ENCODE measurements at places on chromosomes 5 and 9.

DNA sequence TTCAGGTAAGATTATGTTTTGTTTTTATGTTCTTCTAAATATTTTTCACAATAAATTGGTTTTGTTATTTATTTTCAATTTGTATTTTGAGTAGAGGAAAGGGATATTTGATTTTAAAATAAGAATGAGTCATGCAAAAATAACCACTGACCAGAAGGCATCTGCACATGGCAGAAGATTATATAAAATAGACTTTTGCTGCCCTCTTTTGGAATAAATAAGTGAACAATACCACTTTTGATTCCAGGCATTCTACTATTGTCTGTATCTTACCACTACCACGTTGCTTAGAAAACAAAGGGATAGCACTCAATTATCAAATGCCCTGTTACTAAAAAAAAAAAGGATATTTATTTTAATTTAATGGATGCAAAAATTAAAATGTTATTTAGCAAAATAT is 227.3 kb upstream of the ITGA1 start:
- DNase-seq = no peak

GRCh38 chr9:138007918-138008841 is 130.6 kb downstream of the CACNA1B start:
- no peak for DNase-seq

DNA sequence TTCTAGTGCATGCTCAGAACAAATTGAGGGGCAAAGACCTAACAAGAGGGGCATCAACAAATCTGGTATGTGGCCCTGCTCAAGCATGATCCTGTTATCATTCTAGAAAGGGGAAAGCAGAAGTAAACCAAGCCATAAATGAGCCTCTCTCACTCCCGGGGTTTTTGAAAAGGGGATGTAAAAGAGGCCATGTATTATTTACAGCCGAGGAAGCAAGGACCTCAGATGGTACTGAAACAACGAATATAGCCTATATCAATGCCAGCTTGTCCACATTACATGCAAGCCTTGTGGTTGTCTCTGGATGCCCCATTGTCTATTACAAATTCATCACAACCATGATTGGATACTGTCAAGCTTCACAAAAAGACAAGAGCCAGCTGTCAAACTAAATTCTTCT is 211.3 kb downstream of the DCP2 start:
- no peak for DNase-seq

DNA sequence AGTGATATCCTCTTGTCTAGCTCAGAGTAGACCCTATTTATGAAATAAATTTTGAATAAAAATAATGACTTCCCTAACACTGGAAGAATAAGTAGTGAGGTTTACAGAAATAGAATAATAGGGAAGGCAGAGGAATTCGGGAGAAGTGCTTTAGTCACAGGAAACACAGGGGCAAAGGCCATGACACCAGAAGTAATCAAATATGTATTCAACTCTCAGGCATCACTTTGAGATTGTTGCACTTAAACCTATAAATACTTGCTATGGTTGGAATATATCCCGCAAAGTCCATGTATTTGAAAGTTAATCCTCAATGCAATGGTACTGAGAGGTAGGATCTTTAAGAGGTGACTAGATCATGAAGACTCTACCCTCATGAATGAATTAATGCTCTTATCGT is 166.8 kb downstream of the YIPF5 start:
- no peak for DNase-seq

GRCh38 chr9:91770229-91770628 is 179.8 kb downstream of the ROR2 start:
- DNase-seq = no peak

- no peak for DNase-seq
Measured at GRCh38 chr5:67214707-67215447, 18.3 kb upstream of the CD180 start.

DNA sequence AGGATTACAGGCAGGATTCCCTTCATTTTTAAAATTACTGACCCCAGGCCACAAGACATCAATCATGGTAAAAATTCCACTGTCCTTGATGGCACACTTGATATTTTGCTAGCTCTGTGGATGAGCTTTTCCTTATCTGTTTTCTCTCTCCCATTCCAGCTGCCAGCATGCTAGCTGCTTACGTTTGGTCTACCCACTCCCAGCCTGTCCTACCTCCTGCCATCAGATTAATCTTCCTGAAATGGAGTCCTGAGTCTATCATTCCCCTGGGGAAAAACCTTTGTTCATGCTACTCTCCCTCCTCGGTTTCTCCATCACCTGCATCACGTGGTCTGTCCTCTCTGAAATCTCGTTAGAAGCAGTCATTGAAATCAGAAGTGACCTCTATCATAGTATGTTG is 108.9 kb downstream of the F2RL2 start:
- no peak for DNase-seq

- DNase-seq = no peak
Measured at GRCh38 chr9:6552033-6552432, 93.5 kb downstream of the GLDC start.

DNA sequence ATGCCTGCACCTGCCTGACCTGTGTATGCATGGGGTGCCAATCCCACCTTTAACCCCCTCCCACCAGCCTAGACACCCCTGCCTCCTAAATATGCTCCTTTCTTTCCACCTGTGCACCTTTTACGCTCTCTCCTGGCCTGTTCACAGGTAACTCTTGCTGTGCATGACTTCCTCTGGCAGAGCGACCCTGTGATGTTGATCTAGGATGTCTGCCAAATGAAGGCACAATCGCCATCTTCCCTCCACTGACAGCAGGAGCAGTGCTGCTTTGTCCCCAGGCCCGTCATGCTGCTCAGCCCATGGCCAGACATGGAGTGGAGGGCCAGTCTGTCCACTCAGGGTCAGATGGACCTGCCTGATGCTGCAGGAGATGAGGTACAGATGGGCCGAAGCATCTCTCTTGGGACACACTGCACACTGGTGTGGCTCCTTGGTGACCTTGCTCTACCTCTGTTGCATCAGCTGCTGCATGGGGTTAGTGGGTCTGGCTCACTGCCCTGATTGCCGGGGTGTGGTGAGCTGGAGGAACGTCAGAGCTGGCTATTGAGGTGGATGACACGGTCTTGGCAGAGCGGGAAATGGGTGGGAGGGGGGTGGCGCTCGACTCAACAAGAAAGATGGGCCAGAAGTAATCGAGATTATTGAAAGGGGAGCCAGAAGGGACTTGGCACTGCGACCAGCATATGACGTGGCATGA is 101.7 kb upstream of the PITX1 start:
- DNase-seq = no peak

- no peak for DNase-seq
Measured at GRCh38 chr5:32840606-32841005, 129.5 kb downstream of the NPR3 start.

DNA sequence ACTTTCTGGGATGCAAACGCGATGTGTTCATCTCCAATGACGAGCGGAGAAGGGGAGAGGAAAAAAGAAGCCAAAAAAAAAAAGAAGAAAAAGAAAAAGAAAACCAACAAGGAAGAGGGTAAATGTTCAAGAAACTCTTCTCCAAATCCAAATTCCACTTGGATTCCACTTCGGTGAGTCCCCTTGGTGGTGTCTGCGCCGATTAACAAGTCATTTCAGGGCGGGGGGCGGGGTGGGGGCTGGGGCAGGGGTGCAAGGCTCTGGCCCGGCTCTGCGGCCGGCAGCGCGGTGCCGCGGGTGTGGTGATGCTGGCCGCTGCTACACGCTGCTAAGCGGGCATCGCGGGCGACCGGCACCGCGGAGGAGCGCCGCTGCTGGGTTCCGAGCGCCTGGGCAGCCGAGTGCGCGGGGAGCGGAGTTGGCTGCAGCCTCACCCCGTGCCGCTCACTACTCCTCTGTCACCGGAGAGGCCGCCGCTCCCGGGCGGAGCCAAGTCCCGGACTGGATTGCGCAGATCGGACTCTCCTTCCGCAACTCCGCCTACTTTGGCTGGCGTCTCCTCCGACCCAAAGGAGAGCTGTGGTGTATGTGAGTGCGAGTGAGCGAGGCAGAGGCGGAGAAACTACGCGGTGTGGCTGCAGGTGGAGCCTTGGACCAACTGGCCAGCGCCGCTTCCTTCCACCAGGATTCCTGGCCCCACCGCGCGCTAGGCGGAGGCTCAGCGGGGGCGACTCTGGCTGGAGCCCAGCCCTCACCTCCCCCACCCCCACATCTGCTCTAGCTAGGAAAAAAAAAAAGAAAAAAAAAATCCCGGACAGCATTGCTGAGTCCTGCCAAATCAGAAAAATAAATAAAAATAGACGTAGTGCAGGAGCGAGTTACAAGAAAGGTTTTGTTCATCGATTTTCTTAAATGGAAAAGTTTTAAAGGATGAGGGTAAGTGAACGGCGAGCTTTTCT is at the start of gene SEMA6A:
Gene SEMA6A, minus strand, starts transcription at position 457 of the 959 bp plus-strand sequence. CDS start 69,879 bp downstream, outside the sequence.
- peak; percentile 78 for DNase-seq

GRCh38 chr9:33467526-33467925 is 6.2 kb downstream of the NOL6 start:
- DNase-seq = no peak

DNA sequence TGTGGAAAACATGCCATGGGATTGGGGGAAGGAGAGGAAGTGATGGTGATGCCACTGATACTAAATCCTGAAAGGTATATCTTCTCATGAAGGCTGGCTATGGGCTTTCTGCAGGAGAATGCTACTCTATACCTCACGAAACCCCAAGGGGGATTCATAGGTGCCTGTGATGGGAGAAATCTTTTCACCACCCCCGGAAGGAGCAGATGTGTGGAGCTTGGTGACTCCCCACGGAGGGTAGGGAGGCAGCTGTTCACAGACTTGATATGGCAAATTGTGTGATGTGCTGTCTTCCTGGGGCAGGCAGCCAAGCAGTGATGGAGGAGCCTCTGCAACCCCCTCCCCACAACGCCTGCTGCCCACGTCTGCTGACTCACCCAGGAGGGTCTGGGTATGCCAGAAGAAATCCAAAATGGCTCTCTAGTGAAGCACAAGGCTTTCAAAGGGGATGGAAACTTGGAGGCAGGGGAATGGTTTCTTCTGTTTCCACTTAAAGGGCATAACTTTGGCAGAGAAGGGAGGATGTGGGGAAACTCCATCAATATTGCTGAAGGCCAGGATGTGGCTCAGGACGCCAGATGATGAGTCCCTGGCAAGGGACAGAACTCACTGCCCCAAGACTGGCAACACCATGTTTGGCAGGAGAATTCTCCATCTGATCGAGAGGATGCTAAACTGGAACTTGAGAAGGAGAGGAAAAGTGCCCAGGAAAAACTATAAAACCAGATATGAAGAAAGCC is 188.3 kb downstream of the GABBR2 start:
- DNase-seq = no peak

- no peak for DNase-seq
Measured at GRCh38 chr5:132270335-132270665, 12.8 kb downstream of the PDLIM4 start.

DNA sequence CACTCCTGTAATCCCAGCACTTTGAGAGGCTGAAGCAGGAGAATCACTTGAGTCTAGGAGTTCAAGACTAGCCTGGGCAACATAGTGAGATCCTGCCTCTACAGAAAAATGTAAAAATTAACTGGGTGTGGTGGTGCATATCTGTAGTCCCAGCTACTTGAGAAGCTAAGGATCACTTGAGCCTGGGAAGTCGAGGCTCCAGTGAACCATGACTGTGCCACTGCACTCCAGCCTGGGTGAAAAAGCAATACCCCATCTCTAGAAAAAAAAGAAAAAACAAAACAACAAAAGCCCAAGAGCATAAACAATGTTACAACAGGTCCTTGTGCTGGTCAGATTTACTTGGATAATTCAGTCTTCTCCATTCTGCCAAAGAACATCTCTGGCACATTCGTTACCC is 44.3 kb upstream of the TGFBR1 start:
- no peak for DNase-seq

DNA sequence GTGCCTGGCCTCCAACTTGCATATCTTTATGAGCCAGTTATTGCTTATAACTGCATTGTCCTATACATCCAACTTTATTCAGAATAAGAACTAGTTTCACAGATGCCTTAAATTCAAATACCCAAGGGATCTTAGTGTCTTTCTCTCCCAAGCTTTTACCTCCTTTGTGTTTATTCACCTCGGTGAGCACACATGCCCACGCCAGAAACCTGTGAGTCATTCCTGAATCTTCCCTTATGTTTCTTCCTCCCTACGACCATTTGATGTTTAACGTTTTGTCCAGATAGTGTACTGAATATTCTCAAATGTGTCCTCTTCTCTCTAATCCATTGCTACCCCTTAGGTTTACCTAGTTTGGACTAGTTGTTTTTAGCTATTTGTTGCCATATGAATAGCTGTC is 55.5 kb upstream of the MEGF10 start:
- DNase-seq = no peak

GRCh38 chr9:90099262-90099963 is 494.6 kb downstream of the GADD45G start:
- no peak for DNase-seq

DNA sequence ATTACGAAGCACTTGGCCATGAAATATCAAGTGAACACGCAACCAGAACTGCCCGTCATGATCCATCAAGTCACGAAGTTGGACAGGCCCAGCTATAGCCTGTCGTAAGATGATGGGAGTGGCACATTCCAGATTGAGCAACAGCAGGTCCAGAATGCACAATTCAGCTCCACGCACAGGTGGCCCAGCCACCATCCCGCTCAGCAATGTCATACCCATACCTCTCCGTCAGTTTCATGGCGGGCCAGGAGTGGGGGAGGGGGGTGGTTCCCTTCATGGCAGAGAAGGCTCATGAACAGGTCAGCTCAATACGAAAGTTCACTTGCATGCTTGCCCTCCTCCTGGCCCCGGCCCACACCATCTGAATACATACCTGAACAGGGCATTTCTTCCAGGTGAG is 34.9 kb downstream of the SMIM23 start:
- DNase-seq = no peak

GRCh38 chr9:128892221-128892921 is 10.4 kb downstream of the LRRC8A start:
- peak; percentile 42 for DNase-seq

DNA sequence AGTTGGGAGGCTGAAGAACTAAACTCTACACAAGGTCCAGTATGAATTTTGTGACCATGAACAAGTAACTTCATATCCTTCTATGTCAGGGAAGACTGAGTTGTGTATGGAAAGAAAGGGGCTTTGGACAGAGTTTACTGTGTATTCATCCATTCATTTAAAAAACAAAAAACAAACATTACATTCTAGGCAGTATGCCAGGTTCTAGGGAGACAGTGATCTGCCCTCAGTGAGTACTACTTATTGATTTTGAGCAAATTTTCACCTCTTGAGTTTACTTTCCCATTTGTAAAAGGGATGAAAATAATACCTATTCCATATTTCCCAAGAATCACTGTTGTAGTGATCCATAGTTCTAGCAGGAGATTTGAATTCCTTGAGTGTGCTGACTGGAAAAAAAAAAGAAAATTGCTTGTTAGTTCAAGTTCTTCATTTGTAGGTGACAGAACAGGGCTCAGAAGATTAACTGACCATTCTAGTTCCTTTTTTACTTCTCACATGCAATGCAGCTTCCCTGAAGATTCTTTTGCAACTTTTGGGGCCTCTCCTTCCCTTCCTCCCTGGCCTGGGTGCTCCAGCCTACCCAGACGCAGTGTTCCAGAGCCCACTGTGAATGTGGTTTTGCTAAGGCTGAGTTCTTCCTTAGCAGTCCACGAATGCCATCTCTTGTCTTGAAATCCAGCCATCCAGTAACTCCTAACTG is 2.6 kb upstream of the GAPVD1 start:
- no peak for DNase-seq

DNA sequence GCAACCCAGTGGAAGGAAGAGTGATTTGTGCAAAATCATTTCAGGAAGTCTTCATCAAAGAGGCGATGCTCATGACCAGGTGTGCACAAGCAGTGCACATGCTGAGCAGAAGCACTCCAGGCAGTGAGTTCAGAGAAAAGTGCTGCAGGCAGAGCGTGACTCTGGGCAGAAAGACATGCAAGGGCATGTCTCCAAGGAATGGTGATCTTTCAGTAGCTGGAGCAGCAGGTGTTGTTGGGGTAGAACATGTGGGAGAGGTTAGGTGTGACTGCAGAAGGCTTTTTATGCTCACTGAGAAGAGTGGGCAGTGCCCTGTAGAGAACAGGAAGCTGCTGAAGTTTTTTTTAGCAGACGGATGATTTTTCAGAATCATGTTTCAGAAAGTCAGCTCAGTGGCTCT is 545.4 kb upstream of the TLE4 start:
- no peak for DNase-seq
